Activated CD4-positive, alpha-beta T cell treated with anti-CD3 and anti-CD28 coated beads for 36 hours (primary cell): ENCODE measurements at places on chromosomes 4 and X. TPM values are rescaled to one million over a fixed set of nuclear protein-coding genes. Genes with fewer than 3 reads are reported as not detected.
A peak's percentile ranks its signal among the peaks of the same experiment; 100 is the strongest.

IGSF1 gene
- total RNA-seq, result not detected

MMRN1 gene
- total RNA-seq, result 0.04 TPM

DCK gene
- 29.2 TPM for total RNA-seq

ARMCX6 gene
- total RNA-seq, result 40.2 TPM

TMEM131L gene
- total RNA-seq, result 45.9 TPM

NMU gene
- total RNA-seq, result not detected

ANXA5 gene
- total RNA-seq, result 117 TPM

ARHGAP6 gene
- total RNA-seq, result not detected

DNA sequence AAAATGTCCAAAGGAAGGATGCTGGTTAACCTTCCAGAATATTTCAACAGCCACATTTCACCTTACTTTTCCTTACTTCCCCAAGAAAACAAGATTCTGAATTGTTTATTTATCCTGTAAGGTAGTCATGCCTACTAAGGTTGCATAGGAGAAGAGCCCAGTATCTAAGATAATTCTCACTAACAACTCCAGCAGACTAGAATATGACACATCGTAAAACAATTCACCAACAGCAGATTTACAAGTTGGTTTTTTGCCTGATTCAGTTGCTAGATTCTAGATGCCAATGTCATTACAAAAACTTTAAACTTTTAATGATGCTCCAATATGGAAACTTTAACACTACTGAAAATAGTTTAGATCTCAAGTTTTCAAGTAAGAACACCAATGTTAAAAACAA, 176.4 kb downstream of the IL13RA2 start:
- DNase-seq, result no peak

- no peak for DNase-seq
Measured at GRCh38 chr4:159062381-159062780, 40.5 kb upstream of the RAPGEF2 start.

DNA sequence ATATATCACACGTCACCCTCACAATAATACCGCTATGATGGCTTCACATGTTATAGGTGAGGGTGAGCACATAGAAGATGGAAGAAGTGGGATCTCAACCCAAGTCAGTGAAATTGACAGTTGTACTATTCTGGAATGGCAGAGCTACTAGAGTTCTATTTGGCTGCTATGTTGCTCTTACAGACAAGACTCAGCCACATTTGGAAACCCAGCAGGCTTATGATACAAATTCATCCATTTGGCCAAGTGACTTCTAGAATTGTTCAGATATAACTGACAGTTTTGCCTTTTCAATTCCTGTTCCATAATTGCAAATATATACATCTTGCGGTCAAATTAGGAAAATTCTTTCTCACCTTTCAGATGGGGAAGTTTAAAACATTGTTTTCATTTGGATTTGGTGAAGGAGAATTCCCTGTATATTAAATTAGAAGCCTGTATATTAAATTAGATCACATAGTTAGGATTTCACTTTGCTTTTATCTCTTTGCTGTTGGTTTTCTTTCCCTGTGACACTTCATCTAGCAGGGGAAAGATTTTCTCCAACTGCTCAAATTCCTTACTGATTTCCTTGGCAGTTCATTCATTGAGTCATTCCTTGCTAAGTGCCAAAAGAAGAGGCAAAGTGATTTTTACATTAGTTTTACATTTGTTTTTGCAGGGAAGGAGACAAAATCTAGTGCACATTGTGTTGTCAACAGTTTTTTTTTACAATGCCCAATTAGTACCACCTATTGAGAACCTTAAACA, 120.6 kb upstream of the TBC1D9 start:
- no peak for DNase-seq

- no peak for DNase-seq
Measured at GRCh38 chr4:186701273-186701672, 22.4 kb downstream of the FAT1 start.

GRCh38 chr4:142406917-142407501, 439.1 kb downstream of the INPP4B start:
- DNase-seq, result peak; percentile 67

GRCh38 chrX:116111497-116111896, 59.0 kb upstream of the AGTR2 start:
- DNase-seq, result no peak

DNA sequence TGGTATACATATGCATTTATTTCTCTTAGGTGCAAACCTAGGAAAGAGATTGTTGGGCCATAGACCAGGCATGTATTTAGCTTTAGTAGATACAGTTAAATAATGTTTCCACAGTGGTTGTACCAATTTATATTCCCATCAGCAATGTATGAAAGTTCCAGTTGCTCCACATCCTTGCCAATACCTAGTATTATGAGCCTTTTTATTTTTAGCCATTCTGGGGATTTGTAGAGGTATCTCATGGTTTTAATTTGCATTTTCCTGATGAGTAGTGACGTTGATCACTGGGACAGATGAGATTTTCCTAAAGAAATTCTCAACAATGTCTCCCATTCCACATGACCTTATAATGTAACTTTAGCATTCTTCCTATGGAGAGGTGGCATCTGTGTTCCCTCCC, 56.9 kb downstream of the SUPT20HL2 start:
- DNase-seq, result no peak

GRCh38 chr4:19195696-19196095, 1056.0 kb upstream of the SLIT2 start:
- no peak for DNase-seq

DNA sequence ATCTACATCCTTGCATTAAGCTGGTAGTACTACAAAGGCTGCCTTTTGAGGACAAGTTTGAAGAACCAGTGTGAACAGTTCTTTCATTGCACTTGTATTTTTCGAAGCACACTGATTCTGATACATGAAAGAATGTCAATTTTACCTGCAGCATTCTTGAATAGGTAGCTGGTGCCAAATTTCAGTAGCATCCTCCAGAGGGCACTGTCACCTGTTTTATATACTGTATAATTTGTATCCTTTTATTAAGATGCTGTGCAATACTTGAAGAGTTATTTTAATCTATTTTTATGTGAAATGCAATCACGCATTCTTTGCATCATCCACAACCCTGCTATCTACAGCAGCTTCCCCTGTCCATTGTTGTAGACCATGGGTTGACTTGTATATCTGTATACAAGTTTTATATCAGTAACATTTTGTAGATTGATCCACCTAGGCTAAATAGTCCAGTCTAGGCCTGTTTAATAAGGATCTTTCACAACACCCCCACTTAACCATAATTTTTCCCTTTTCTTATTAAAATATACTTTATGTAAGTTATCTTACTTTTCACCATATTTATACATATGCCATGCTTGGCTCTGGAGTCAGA, 325.7 kb downstream of the PCDH7 start:
- no peak for DNase-seq

- DNase-seq, result no peak
Measured at GRCh38 chr4:48774760-48775710, 5.0 kb downstream of the FRYL start.

GRCh38 chr4:11912886-11913285, 484.2 kb upstream of the HS3ST1 start:
- no peak for DNase-seq

DNA sequence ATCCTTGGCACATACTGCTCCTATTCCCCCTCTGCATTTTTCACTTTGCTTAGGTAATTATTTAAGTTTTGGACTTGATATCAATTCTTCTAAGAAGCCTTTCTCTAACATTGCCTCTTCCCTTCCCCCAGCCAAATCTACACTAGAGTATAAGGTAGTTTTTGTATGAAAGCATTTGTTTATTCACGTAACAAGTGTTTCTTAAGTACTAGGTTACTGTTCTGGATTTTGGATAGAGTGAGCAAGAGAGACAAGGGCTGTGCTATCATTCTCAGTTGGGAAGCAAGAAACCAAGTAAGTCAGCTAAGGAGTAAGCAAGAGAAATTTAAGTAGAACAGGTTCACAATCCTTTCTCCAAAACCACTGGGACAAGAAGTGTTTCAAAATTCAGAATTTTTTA, 55.9 kb upstream of the HHIP start:
- no peak for DNase-seq

DNA sequence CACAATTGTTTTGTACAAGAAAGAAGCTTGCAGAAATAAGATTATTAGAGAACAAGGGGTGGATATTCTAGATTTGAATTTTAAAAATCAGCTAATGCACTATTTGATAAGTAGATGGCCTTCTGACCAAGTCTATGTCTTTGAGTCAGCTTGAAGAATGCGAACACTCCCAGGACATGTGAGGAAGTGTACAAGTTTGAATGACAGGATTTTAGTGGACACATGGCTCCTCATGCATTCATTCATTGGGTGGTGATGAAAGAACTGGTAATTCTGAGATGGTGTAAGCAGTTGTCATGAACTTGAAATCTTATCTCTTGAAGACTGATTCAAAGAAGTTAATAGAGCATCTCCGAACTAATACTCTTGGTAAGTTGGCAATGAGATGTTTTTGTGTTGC, 548.2 kb upstream of the CNKSR2 start:
- no peak for DNase-seq
